HFFc6 (cell line): ENCODE measurements at places on chromosomes 11 and 22.
A peak's percentile ranks its signal among the peaks of the same experiment; 100 is the strongest.

GRCh38 chr22:35172442-35172841 lies 84.9 kb upstream of the HMGXB4 start:
- DNase-seq: no peak

DNA sequence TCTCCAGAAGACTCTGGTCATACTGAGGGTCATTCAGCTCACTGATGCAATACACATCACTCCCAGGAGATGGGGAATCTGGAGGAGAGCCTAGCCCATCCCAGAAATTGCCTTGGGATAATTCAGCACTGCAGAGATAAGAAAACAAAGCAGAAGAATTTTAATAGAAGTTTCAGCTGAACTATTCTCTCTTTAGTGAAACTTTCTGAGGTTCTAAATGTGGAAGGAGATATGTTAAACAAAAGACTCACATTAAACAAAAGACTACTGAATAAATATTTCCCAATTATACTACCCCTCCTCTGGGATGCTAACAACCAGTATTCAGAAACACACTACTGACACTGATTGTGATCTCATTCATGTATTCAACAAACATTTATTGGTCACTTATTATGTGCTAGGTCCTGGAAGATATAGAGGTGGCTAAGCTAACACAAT lies 47.8 kb downstream of the C2CD3 start:
- no peak for DNase-seq

DNA sequence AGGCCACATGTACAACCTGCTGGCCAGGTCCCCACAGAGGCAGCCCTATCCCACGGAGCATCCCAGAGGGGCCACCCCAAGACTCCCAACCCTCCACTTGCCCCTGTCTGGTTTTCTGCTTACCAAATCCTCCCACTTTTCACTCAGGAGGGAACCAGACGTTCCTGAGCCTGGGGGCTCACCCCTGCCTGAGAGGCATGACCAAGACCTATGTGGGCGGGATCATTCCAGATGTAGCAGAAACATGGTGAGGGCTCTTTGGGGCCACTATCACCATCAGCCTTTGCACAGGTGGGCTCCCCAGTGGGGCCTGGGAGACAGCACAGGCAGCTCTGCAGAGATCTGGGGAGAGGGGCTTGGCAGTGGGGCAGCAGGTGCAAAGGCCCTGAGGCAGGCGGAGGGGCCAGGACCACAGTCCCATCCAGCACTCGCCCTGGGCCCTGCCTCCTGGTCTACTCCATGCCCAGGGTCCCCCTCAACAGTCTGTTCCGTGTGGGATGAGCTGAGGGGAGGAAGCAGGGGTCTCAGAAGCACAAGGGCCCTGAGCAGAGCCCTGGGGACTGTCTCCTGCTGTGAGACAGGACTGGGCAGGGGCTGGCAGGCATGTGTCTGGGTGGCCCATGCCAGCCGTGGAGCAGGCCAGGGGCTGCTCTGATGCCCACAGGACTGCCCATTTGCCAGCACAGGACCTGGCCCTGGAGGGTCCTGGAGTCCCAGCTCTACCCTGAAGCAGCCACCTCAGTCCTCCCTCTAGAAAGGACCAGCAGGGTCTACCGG lies 9.4 kb downstream of the PIM3 start:
- no peak for DNase-seq

- peak; percentile 79 for DNase-seq
Observed at GRCh38 chr11:85947431-85948272, 92.5 kb downstream of the CCDC83 start.

- no peak for DNase-seq
Observed at GRCh38 chr11:84817998-84818397, 809.1 kb downstream of the DLG2 start.

- no peak for DNase-seq
Observed at GRCh38 chr11:34198523-34198922, 93.1 kb downstream of the NAT10 start.
